ENCODE measurements at places on chromosomes 16 and 17. TPM values are rescaled to one million over a fixed set of nuclear protein-coding genes. Genes with fewer than 3 reads are reported as not detected.

CD300LF gene
- total RNA-seq = 0.52 TPM

GNAO1 gene
- total RNA-seq = under 0.01 TPM

EVI2B gene
- total RNA-seq = 0.52 TPM

CLTC gene
- 236 TPM for total RNA-seq

CORO6 gene
- total RNA-seq = 43.3 TPM

KRT31 gene
- 3.1 TPM for total RNA-seq

CBX1 gene
- total RNA-seq = 39.1 TPM

TMC8 gene
- 7.8 TPM for total RNA-seq

SYNGR3 gene
- 0.52 TPM for total RNA-seq

USP43 gene
- total RNA-seq = under 0.01 TPM

AARSD1 gene
- 31.8 TPM for total RNA-seq

All from skeletal muscle tissue (tissue), 5 donors.